ENCODE measurements at places on chromosomes 7 and 10. TPM values are rescaled to one million over a fixed set of nuclear protein-coding genes. Genes with fewer than 3 reads are reported as not detected.

DNA sequence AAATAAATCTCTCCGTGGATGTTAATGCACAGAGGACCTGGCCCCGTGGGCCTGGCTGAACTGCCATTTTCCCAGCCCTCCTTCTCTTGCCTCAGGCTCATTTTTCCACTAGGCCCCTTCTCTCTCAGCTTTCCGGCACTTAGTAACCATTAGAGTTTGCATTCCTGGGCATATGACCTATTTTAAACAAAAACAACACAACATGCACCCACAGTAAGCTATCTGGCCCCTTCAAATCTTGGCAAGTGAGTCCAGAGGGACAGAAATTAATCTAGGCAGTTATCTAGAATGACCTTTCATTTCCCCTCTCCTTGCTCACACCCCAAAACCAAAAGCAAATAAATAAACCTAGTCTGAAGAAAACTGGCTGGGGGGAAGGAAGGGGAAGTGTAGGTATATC is 11.7 kb downstream of the FBXW4 start:
- no peak for DNase-seq

- DNase-seq, result no peak
These were observed 93.4 kb downstream of the PTPRZ1 start for GRCh38 chr7:121966276-121966934.

DNA sequence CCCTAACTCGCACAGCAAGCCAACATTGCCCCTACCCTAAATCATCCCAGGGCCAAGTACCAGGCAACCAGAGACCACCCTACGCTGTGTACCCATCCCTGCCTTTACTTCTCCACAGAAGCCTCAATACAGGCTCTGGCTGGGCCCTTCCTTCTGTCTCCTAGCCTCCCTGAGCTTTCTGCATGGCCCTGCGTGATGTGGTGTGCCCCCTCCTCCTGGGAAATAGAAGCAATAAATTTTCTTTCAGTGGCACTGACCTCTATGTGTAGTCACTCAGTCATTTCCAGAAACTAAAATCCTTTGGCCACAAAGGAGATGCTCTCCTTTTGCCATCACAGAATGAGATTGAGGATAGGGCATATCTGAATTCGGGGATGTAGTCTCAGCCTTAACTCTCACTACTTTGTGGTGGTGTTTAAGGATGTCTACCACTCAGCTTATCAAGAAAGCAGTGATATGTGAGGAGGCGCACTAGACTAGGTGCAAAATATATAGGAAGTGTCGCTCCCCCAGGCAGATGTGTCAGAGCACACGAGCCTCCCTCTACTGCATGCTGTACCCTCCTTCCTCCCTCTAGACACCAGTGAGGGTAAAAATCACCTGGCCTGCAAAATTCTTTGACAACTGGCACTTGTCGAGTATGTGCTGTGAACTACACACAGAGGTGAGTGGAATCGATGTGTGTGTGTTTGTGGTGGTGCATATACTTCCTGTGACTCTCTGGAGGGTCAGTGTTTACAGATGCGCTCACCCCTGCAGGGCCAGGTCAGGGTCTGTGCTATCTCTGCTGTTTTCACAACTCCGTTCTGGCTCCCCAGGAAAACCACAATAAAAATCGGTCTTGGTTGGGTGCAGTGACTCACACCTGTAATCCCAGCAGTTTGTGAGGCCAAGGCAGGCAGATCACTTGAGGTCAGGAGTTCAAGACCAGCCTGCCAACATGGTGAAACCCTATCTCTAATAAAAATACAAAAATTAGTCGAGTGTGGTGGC is 825.9 kb upstream of the IGFBP3 start:
- no peak for DNase-seq

DNA sequence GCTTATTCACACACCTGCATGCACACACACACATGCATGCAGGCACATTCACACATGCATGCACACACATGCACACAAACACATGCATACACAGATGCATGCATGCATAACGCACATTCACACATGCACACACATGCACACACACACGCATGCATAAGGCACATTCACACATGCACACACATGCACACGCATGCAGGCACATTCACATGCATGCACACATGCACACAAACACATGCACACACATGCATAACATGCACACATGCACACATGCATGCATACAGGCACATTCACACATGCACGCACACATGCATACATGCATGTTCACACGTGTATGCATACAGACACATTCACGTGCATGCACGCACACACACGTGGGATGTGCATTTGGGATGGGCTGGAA is 165.8 kb downstream of the PAXIP1 start:
- no peak for DNase-seq

PRTFDC1 gene
- polyA plus RNA-seq, result 0.14 TPM

DNA sequence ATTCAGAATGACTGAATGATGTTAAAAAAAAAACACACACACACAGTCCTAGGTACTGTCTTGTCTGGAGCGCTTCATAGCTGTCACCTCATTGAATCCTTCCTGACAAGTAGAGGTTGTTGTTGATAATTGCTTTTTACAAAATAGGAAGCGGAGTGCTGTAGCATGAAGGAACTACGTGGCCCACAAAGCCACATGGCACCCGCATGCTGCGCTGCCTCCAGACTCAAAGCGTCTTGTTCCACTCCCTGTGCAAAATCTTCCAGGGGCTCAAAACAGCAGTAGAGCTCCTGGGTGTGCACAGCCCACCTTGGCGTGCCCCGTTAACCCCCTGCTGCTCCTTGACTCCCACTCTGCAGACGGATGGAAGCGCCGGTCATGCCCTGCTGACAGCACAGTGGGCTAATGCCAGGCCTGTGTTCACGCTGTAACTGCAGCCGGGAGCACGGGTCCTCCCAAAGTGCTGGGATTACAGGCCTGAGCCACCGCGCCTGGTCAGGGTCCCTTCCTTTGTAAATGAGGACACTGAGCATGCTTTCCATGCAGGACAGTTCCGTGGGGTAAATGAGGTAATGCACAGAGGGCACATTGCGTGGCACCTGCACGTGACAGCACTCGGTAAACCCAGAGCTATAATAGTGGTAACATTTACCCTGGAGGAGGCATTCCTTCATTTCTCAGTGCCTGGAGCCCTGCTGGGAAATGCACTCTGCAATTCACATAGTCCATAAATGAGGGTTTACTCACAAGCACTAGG is 91.1 kb upstream of the GNA12 start:
- no peak for DNase-seq

- DNase-seq, result no peak
These were observed 15.0 kb upstream of the AKR1B1 start for GRCh38 chr7:134473861-134474291.

DNA sequence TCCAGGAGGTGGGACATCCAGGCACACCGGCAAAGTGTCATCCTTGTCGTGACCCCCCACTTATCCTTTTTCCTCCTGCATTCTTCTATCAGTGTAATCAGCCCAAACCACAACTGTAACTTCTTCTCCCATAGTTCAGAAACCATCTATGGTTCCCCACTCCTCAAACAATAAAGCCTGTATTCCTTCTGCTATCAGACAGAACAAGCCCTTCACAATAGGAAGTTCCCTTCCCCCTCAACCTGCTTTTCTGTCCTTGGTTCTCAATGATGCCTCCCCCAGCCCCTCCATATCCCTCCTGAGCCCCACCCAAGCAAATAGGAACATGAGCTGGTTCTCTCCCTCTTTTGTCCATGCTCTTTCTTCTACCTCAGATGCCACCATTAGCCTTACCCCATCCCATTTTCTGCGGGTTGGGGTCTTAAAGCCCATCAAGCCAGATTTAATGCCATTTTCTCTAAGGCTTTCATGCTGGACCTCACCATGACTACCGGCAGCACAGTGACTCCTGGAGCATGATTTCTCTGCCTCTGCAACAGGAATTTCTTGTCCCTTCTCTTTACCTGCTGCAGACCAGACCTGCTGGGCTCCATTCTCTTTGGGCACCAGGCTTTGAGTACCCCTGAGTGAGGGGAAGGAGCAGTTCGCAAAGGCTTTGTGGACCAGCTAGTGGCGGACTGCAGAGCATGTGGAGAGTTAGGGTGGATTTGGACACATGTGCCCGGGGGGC is 92.8 kb upstream of the PAX2 start:
- no peak for DNase-seq

GRCh38 chr7:31145339-31145738 is 93.2 kb downstream of the ADCYAP1R1 start:
- no peak for DNase-seq

DNA sequence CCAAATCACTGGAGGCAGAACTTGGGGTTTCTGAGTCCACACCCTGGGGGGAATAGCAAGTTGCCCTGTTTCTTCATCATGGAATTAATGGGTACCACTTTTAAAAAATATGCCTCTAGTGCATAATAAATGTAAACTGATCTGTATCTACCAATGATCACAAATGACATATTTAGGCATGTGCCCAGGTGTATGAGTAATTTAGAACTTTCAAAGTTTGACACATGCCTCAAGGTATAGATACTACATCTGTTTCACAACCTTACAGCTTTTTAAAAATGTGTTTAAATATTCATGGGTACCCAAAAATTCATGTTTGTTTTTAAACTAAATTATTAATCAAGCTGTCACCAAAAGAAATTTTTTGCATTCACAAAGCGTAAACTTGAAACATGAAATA is 226.0 kb downstream of the KIAA1217 start:
- no peak for DNase-seq

- DNase-seq, result no peak
These were observed 182.1 kb downstream of the FAM107B start for GRCh38 chr10:14592566-14592965.

WDR86 gene
- polyA plus RNA-seq, result not detected

SHLD2 gene
- polyA plus RNA-seq, result 11.1 TPM

- no peak for DNase-seq
These were observed 119.4 kb downstream of the ZFAND4 start for GRCh38 chr10:45553155-45553554.

COL28A1 gene
- polyA plus RNA-seq, result 1.7 TPM

DNA sequence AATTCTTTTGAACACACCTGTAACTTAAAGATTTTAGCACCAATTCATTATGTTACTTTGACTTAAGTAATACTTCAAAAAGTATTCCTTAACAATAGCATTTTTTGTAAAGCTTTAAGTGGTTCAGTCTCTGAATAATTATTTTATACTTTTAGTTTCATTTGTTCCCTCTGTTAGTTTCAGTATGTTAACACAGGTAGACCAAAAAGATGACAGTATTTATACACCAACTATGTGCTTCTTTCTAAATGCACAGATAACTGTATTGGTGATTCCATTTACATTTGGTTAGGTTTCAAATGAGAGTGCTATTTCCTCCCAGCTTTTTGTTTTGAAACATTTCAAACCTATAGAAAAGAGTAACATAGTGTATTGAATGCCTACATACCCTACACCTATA is 14.0 kb downstream of the RALA start:
- no peak for DNase-seq

- peak; percentile 22 for DNase-seq
These were observed 125.5 kb downstream of the CLEC2L start for GRCh38 chr7:139648941-139649425.

GRCh38 chr7:30851651-30852307 is 59.9 kb upstream of the AQP1 start:
- DNase-seq, result no peak

DNA sequence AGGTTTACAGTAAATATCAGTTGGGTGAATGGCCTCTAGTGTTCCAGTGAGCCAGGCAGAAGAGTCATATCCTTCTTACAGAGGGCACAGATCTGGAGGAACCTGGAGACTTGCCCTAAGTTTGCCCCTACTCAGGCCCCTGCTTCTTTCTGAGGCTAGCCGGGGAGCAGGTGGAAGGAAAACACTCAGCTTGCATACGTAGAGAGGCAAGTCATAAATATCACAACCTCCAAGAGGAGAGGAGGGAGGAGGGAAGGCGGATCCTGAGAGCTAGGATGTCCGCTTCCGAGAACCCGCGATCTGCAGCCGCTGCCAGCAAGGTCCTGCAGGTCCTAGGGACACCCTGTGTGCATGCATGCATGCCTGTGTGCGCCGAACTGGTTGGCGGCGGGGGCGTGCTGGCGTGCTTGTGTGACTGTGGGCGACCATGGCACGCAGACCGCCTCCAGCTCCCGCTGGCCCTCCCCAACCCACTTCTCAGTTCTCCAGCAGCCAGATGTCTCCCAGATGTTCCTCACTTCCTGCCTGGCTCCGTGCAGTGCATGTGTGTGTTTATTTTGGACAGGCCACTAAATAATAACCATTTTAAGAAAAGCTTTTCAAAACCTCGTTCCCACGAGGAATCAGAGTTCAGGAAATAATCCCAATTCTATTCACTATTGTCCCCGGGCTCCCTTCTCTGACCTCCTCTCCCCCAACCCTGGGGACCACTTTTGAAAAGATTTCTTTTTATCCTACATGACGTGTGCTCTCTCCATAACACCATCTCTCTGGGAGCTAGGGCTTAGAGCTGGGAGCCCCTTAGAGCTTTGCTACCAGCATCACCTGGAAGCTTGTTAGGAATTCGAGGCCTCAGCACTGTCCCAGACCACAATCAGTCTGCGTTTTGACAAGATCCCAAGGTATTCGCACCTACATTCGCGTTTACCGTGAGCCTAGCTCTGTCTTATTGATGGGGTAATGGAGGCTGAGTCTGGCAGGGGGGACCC is 32.4 kb downstream of the UNC5B start:
- peak; percentile 60 for DNase-seq

DNA sequence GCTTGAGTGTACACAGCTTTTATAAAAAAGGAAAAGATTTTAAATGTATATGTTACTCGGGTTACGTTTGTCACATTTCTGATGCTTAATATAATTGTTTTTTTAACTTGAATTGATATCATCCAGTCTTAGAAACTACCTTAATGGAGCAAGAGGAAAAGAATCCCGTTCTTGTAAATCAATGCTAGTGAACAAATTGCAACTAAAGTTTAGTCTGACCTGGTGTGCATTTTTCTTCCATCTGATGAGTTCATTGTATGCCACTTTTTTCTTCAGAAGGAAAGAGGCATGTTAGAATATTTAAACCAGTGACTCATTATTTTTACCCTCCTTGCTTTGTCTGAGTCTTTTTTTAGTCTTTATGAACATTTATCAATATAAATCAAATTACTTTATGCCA is 34.7 kb downstream of the NET1 start:
- no peak for DNase-seq

GRM8 gene
- polyA plus RNA-seq, result not detected

DNA sequence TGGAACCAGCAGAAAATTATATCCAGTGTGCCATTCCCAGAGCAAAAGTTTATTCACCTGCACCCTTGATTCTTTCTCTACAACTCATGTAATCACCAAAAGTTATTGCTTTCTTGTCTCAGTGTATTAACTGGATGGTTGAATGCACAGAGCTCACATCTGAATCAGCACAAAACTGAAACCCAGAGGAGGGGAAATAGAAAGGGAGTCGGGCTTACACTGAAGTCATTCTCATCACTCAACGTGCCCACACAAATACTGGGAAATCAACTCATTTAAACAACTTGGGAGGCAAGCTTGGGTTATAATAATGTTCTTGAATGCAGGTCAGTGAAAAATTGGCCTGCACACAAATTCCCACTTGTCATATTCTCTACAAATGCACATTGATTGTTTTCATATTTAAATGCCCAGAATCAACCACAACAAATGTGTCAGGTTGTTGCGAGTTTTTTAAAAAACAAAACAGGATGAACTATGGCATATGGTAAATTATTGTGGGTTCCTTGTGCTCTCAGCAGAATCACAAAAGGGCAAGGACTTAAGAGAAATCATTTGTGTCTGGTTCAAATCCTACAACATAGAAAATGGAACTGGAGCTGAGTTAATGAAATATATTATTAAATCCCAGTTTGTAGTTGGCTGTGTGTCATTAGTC is 125.9 kb upstream of the NOBOX start:
- no peak for DNase-seq

DYNC1I1 gene
- polyA plus RNA-seq, result 7.6 TPM

VWA2 gene
- polyA plus RNA-seq, result not detected

SOSTDC1 gene
- 0.04 TPM for polyA plus RNA-seq

GRCh38 chr10:2729197-2729596 is 338.2 kb upstream of the PFKP start:
- DNase-seq, result no peak

ELAPOR2 gene
- polyA plus RNA-seq, result 1.2 TPM

- DNase-seq, result no peak
These were observed 89.2 kb downstream of the CARD11 start for GRCh38 chr7:2954433-2954853.

Measured in psoas muscle (tissue), 8 donors.